ENCODE measurements at places on chromosomes 4 and X.

GRCh38 chr4:168634276-168634802 is 137.5 kb downstream of the PALLD start:
- DNase-seq = no peak

DNA sequence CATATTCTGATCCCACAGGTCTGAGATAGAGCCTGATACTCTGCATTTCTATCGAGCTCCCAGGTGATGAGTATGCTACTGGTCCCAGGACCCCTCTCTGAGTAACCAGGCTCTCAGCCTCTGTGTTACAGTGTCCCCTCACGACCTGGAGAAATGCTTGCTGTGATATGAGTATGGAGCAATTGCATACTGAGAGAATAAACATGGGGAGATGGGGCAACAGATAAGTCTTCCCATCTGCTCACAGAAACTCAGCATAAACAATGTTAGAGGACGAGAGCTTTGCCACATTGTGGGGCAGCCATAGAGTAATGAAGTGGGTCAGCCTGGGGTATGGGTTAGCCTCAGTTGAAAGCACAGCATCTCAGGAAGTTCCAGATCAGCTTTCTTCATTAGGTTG is 82.6 kb upstream of the HS3ST1 start:
- no peak for DNase-seq

DNA sequence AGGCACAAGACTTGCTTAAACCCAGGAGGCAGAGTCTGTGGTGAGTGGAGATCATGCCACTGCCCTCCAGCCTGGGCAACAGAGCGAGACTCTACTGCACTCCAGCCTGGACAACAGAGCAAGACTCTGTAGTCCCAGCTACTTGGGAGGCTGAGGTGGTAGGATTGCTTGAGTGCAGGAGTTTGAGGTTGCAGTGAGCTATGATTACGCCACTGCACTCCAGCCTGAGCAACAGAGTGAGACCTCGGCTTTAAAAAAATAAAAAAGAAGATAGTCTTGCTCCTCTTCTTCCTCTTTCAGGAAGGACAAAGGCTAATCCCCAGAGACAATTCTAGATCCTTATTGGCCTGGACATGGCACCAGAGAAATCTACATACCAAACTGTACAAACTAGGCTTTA is 5.7 kb upstream of the PPEF2 start:
- DNase-seq = no peak

GRCh38 chr4:176308441-176308840 is 11.3 kb upstream of the SPCS3 start:
- DNase-seq = no peak

DNA sequence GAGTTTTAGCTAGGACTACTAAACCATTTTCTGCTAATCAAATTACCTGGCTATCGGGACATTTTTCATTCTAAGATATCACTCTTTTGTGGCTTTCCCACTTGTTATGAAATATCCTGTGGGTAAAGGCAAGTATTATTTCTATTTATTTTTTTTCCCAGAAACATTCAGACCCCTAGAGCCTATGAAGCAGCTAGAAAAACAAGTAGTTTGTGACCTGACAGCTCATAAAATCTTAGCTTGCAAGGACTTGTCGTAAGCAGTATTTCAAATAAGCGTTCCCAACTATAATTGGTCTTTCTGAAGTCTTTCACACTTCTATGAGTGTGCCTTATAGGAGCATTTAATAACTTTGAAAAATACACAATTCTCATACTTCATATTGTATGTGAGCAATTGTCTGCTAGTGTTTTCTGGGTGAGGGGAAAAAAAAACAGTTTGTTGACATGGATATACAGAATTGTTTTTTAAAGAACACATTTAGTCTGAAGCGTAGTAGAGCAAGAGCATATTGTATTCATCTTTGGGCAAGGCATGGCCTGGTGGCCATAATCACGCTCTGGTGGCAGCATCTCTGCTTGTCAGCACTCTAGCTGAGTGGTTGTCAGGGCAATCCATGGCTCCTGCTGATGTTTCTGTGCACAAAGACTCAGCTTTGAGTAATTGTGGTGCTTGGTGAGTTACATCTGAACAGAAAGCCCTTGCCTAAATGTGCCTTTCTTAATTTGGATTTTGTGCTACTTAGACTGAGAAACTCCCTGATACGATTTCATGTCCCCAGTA is 2.6 kb downstream of the MCUB start:
- no peak for DNase-seq

- no peak for DNase-seq
Measured at GRCh38 chrX:45540181-45540580, 339.5 kb upstream of the DIPK2B start.

- no peak for DNase-seq
Measured at GRCh38 chr4:175947117-175947722, 118.4 kb upstream of the WDR17 start.

- no peak for DNase-seq
Measured at GRCh38 chr4:149486861-149487260, 328.8 kb downstream of the IQCM start.

GRCh38 chr4:5055411-5055810 is 4.1 kb downstream of the STK32B start:
- DNase-seq = no peak

DNA sequence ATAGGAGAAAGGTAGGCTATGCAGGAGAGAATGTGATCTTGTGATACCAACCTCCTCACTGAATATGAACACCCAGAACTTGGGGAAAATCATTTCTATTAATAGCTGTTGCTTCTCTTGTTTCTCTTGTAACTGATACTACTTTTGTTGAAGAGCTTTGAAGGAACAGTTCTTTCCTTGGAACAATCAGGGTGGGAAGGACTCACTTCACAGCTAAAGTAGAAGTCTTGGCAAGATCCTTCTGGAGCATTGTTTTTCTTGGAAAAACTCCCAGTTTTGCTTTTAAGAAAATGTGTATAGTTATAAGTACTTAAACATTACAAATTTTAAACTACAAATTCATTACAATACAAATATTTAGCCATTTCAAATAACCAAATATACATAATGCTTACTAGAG is 19.1 kb upstream of the XK start:
- no peak for DNase-seq

GRCh38 chr4:142021181-142021580 is 384.8 kb downstream of the IL15 start:
- DNase-seq = no peak

- DNase-seq = peak; percentile 55
Measured at GRCh38 chr4:76993787-76994641, 44.5 kb downstream of the SEPTIN11 start.

- no peak for DNase-seq
Measured at GRCh38 chrX:135541351-135541750, 20.9 kb downstream of the INTS6L start.

GRCh38 chr4:61531188-61531587 is 331.1 kb downstream of the ADGRL3 start:
- no peak for DNase-seq

- DNase-seq = no peak
Measured at GRCh38 chr4:174474457-174475075, 47.7 kb downstream of the HPGD start.

- DNase-seq = no peak
Measured at GRCh38 chrX:68703369-68703768, 55.9 kb downstream of the STARD8 start.

- no peak for DNase-seq
Measured at GRCh38 chr4:73317092-73317491, 58.5 kb upstream of the ANKRD17 start.

GRCh38 chrX:39985071-39985470 is 112.7 kb downstream of the BCOR start:
- DNase-seq = no peak

- no peak for DNase-seq
Measured at GRCh38 chrX:76802708-76803107, 375.2 kb downstream of the MAGEE1 start.

GRCh38 chrX:24023544-24023943 is 3.4 kb downstream of the KLHL15 start:
- no peak for DNase-seq

DNA sequence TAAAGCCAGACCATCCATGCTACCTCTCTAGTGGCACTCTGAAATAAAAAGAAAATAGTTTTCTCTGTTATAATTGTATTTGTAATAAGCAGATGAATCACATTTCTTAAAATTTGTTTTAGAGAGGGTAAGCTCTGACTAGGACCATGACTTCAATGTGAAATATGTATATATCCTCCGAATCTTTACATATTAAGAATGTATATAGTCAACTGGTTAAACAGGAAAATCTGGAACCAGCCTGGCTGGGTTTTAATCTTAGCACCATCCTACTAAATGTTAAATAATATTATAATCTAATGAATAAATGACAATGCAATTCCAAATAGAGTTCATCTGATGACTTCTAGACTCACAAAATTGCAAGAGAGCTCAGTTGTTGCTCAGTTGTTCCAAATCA is 1.5 kb downstream of the FGB start:
- no peak for DNase-seq

DNA sequence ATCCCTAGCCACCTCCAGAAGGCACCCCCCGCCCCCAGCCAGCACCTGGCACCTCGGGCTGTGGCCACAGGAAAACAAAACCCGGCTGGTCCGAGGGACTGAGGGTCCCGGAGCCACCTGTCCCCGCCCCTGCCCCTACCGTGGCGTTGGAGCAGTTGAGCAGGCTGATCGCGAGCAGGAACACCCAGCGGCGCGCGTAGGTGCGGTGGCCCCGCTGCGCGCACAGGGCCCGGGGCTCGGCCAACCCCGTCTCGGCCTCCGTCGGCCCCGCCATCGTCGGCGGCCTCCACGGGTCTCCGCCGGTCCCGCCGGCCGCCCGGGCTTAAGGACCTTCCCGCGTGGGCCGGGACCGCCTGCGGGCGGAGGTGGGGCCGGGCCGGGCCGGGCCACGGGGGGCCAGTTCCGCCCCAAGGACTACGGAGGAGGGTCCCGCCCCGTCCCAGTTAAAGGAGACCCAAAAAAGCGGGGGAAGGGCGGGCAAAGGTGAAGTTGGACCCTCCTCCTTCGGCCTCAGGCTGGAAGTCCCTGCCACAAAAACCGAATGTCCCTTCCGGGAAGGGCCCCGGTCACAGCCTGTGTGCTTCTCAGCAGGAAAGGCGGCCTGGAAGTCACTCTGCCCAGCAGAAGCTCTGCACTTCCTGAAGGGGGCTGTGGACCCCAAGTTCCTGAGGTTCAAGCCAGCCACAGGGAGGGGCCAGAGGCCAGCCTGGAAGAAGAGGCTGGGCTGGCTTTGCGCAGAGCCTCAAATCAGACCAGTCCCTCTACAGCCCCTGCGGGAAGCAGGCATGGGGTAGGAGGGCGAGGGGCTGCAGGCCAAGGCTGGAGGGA is at the start of gene SLC49A3:
Gene SLC49A3 (minus strand): TSS at position 298 of the 828 bp plus-strand sequence. CDS start 24 bp downstream, at position 274.
- no peak for DNase-seq

DNA sequence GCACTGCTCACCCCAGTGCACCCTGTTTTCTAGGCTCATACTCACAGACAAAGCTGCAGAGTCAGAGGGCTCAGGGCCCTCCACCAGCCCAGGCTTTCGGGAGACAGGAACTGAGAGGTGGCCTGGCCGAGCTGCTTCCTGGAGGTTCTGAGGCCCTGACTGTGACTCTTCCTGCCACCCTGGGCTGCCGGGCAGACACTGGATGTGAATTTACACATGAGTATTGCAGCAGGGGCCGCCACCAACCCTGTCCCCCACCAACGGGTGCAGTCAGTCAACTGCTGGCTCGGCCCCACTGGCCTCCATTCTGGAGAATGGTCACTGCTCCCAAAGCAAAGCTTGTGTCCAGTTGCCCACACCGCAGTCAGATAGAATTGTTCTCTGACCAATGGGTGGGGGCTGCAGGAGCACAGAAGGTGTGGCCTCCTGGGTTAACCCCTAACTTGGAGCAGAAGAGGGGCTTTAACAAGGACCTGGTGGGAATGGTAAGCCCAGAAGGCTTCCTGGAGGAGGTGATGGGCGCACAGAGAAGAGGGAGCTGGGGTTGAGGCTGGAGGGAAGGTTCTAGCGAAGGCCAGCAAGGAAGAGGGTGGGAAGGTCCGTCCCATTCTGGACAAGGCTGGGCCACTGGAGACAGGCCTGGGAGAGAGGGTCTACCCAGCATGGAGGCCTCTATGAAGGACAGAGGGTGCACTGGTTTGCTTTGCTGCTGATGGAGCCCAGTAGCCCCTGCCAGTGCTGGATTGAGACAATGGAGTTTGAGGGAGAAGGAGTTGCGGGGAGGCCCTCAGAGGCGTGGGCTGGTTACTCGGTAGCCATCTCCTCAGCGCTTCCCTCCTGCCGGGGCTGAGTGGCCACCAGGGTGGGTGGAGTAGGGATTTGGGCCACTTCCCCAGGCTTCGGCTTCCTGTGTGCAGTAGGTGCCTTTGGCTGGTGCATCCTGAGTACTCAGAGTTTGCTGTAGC is 135.3 kb downstream of the CPZ start:
- no peak for DNase-seq

GRCh38 chrX:22795671-22796070 is 204.1 kb upstream of the DDX53 start:
- DNase-seq = no peak
